ENCODE measurements at places on chromosomes 12 and 14.

GRCh38 chr14:33163600-33163999, 224.9 kb downstream of the NPAS3 start:
- no peak for DNase-seq

- DNase-seq, result no peak
These were observed 945.8 kb downstream of the DIO2 start for GRCh38 chr14:79265366-79265946.

- DNase-seq, result no peak
These were observed 29.9 kb upstream of the RBM19 start for GRCh38 chr12:113996026-113996425.

DNA sequence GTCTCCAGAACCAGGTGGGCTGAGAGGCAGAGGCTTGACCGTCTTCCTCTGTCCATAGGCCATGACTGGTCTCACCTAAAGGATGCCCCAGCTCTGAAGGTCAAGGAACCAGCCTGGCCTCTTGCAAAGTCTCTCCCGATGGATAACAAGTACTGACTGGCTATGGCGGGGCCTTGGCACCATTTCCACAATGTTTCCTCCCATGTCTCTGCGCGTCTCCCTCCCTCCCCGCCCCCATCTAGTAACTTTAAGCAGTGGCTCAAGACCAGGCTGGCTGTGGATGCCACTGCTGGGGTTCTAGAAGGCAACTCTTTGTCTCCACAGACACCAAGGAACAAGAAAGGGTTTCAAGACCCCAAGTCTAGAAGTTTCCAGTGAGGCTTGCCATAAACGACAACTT, 275.5 kb downstream of the DPF3 start:
- no peak for DNase-seq

- no peak for DNase-seq
These were observed 61.5 kb downstream of the DHRS2 start for GRCh38 chr14:23697680-23698079.

GRCh38 chr12:63843721-63844390, 644 bp upstream of the SRGAP1 start:
- peak; percentile 89 for DNase-seq

DNA sequence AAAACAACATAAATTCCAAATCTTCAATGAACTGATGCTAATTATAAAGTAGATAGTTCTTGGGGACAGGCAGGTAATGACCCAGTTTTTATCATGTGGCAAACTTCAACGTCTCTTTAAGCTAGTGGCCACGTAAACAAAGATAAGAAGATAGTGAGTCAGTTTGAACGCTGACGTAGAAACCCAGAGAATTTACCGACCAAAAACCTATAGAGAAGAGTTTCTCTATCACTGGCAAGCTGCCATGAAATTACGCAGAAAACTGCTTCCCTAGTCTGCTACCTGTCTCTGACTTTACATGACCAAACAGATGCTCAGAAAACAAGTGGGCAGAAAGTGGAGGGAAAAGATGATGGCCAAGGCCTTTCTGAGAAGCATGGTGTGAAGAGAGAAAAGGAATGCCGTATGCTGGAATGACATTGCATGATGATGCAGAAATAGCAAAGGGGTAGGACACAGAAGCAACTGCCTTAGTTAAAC, 136.3 kb downstream of the ITPR2 start:
- DNase-seq, result no peak

DNA sequence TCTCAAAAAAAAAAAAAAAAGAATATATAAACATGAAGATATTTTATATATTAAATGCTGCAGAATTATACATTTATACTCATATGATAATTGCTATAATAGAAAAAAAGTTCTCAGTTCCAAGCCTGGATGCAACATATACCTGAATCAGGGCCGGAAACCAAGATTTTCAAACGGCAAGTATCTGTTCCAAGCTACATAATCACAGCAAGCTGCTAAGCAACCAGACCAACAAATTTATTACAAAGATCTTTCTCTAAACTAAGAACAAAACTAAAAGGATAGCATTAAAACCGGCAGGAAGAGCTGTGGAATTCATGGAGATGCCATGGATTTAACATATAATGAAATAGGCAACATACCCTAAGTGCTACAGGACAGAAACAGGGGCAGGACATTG, 7.1 kb downstream of the RACGAP1 start:
- DNase-seq, result no peak

DNA sequence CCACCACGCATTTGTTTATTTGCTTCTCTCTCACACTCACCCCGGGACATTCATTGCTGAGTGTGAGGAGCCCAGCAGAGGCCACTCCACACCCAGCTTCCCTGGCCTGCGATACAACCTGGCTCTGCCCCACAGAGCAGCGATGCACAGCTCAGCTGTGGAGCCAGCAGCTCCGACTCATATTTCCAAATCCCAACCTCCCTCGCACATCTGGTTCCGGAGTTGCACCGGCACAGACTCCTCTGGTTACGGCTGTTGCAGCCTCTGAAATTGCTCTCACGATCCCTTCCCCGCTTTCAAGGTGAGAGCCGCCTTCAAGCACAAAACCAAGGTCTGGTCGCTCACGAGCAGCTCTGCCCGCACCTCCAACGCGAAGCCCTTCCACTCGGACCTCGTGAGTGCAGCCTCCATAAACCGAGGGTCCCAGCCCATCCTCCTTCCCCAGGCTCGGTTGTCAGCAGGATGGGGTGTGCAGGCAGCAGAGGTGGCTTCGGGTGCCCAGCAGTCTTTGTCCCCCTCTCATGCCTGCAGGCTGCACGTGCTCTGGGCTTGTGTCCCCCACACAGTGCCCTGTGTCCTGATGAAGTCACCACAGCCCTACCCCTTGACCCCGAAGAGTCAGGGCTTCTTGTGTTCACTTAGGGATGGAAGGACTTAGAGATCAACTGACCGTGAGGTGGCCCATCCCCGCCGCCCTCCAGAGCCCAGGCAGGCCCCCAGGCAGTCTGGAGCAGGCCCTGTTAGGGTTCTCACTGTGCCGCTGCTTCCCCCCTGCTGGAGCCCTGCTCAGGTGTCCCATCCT, 184.3 kb downstream of the ADGRD1 start:
- no peak for DNase-seq

Data from H54 (cell line).